GM18507 (cell line): ENCODE measurements at places on chromosomes 16 and 17.

GRCh38 chr16:80263848-80264694 lies 276.7 kb upstream of the DYNLRB2 start:
- DNase-seq: no peak

DNA sequence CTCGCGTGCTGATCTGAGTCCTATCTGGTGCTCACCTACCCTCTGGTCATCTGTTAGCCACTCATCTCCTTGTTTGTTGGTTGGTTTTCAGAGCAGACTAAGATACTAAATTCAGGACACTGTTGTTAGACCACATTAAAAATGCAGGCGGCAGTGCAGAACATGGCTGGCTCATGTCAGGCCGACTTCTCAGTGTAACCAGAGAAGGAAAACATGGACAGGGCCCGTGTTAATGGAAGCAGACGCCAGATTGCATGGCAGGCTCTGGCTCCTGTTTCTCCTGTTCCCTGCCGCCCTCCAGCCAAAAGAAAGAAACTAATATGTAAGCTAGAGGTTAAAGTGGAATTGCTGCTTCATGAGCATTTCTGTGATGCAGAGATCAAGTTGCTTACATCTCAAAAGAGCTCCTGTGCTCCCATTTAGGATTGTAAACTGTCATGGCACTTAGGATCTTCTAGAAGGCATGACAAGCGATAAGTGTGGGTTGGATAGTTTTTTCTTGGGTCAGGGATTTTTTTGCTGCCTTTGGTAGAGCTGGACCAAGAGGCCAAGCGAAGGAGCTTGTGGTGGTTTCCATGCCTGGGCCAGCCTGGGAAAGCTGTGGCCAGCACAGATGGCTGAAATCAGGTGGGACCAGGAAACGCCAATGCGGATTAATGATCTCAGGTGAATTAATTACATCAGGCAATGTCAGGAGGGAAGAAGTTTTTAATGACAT lies 56.1 kb downstream of the YPEL2 start:
- no peak for DNase-seq

DNA sequence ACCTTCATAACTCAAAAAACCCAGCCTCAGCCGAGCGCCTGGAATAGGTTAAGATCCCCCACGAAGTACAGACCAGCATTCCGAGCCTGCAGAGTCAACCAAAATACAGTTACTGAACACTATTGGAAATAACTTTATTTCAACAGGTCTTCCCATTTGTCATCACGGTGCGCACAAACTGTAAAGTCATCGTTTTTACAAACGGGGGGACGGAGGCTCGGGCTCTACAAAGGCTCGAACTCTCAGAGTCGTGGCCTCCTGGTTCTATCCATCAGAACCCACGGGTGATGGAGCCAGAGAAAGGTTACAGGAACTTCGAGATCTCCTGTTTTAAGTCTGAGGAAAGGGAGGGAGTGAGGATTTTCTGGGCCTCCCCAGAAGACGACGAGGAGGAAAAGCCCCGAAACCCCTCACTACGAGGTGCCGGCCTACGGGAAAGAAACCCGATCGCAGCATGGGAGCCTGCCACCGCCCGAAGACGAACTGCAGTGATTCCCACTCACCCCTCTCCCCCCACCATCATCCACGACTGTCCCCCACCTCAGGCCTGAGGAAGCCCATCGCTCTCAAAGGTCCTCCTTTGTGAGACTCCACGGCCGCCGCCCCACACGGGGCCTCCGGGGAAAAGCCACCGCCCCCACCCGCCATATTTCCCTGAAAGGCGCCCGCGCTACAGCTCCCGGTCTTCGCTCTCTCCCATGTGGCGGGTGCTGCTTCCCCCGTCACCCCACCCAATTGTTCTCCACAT lies 917 bp downstream of the YWHAE start:
- DNase-seq: no peak

GRCh38 chr16:71594000-71594646 lies 17.2 kb upstream of the TAT start:
- no peak for DNase-seq

DNA sequence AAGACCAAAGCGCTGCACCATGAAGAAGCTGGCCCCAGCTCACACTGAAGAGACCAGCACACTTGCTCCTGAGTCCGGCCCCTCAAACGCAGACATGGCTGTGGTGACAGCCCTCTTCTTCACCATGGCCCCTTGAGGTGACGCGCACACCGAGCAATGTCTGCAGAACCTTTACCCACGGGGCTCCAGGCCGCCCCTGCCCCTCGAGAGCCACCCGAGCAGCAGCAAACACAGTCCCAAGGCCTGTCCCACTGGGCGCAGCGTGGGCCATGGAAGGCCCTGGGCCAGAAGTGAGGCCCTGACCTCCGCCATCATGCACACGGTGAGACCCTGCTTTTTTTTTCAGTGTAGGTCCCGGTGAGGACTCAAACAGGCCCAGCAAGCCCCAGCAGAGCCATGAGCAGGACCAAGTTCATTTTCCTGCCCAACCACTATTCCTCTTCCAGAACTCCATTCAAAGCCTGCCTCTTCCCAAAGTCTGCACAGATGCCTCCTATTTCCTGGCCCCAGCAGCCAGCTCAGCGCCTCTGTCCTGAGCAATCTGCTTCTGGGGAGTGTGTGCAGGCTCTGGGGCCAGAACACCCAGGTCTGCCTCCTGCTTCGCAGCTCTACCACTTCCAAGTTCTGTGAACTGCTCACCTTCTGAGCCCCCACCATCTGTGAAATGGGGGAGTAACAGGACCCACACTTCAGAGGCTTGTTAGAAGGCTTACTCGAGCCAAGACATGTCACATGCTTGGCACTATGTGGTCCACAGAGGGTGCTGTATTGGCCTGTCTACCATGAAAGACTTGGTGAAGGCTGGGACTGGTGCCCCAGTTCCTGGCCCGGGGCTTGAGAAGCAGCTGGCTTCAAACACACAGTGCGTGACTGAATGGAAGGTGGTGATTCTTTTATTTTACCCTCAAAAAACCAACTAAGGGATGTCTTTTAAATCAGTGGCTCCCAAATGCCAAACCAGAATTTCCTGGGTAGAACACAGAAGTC lies 35.7 kb upstream of the GSG1L start:
- no peak for DNase-seq

DNA sequence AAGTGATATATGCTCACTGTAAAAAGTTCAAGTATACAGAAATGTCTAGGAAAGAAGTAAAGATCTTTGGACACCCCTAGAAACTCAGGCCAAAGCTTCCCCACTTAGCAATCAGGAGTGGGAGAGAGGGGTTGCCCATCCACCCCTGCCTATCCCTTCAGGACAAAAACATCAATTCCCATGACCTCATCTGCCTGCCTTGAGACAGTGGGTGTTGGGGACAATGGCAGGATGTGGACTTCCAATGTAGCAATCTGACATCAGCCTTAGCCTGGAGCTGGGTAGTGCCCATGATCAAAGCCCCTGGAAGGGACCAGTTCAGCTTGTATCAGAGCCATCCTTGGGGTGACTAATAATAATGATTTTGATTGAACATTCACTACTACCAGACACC lies 18.1 kb downstream of the ITPRIPL2 start:
- no peak for DNase-seq

DNA sequence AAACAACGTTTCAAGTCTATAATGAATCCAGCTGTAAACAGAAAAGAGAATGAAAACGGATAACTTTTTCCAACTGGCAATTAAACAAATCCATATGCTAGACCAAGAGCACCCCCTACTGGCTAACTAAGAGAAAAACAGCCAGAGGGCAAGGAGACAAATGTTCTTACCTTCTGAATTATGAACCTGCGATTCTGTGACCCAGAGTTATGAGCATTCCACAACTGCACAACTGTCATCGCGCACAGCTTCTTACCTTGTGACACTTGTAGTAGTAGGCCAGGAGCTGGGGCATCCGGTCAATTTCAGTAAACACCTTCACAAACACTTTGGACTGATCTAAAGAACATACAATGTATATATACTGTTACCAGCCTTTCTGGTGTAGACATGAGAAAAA lies 18.6 kb downstream of the COG7 start:
- peak; percentile 53 for DNase-seq
